ENCODE measurements at places on chromosomes 4 and X.

- no peak for DNase-seq
Observed at GRCh38 chr4:141132709-141133145, 542 bp downstream of the RNF150 start.

GRCh38 chrX:41335198-41335957 lies 1.4 kb downstream of the DDX3X start:
- peak; percentile 45 for DNase-seq

DNA sequence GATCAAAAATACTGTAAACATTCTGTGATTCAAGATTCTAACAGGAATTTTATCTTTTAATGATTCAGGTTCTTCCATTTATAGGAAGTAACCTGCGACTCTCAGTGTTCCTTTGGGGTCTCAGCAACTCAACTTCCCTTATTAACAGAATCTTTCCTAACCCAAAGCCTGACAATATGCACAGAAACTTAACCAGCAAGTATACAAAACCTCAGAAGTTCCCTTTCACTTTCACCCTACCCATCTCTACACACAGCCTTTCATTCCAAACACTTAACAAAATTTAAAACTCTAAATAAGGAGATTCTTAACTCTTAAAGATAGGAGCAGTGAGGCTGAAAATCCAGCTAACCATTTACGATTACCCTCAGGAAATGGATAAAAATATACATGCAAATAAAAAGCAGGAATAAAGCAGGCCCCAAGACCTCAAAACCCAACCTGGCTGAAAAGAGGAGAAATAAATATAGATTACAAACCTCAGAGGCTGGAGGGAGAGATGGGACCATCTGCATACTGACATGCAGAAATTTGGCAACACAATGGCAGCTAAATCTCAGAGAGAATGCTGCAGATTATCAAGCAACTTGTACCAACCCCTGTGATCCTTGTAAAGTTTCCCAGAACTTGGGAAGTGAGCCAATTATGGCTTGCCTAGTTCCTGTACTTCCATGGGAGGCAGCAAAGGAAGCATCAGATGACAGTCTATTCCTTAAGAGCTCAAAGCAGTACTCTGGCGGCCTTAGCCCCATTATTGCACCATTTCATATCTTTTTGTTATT lies 101.0 kb downstream of the ATP11C start:
- DNase-seq, result peak; percentile 30

- no peak for DNase-seq
Observed at GRCh38 chr4:137502339-137503129, 29.8 kb downstream of the PCDH18 start.

- DNase-seq, result no peak
Observed at GRCh38 chrX:11336201-11336600, 43.0 kb downstream of the AMELX start.

- DNase-seq, result no peak
Observed at GRCh38 chr4:31054295-31054694, 334.1 kb downstream of the PCDH7 start.

DNA sequence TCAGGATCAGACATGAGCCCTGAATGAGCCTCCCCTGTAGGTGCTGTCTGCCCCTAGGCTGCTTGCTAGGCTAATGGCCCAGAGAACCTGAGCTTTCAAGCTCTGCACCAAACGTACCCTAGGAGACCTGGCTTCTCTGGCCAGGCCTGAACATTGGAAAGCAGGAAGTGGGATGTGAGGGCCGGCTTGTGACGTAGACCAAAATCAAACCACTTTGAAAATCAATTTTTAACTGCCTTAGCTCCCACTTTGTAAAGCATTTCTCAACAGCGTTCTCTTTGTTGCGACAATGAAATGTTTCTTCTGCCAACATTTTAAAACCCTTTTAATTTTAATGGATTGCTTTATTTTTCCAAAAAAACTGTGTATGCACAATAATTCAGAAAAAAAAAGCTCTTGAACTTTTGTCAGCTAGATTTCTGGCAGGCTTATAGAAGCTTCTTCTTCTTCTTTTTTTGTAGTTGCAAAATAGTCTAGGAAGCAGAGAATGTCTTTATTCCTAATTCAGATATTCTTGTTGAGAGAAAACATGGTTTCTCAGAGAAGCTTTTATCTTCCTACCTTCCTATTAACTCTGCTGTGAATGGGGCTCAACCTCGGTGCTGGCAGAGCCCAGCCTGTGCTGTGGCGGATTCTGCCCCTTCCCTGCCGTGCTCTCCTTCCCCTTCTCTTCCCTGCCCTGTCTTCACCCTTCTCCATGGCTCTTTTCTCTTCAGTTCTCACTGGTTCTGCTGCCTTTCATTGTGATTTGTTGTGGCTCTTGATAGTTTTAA lies 145.2 kb upstream of the SFRP2 start:
- no peak for DNase-seq

GRCh38 chrX:119168104-119168503 lies 40.5 kb upstream of the KIAA1210 start:
- DNase-seq, result no peak

DNA sequence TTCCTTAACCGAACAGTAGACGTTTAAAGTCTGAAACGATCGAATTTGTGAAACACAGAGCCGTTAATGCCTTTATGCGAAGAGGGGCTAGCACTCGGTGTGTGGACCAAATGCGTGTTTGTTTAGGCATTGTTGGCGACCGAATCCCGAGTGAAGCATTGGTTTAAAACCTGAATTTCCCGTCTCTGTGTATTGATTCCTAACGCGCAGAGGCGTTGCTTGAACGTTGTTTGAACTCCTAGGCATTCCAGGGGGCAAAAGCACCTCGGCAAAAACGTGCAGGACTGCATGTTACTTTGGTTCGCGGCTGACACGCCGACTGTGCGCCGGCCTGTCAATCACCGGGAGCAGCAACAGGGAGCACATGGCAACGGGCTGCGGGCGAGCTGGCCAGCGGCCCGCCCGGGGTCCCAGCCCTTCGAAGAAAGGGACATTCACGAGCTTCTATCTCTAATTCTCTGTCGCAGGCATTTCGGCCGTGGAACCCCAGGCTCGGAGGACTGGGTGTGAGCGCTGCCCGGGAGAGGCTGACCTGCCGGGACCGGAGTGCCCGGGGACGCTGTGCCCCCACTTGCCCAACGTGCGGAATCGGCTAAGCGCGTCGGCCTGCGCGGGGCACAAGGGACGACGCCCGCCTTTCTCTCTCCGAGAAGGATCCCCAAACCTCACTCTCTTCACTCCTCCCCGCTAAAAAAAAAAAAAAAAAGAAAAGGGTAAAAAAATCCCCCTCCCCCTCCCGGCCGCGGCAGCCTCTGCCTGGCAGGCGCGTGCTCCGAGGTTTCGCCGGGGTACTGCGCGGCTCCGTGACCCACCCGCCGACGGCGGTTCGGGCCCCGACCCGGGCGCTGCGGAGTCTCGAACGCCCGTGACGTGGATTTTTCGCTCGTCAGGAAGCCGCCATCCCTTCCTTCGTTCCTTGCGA lies 810 bp downstream of the SPRY1 start:
- DNase-seq, result peak; percentile 86

DNA sequence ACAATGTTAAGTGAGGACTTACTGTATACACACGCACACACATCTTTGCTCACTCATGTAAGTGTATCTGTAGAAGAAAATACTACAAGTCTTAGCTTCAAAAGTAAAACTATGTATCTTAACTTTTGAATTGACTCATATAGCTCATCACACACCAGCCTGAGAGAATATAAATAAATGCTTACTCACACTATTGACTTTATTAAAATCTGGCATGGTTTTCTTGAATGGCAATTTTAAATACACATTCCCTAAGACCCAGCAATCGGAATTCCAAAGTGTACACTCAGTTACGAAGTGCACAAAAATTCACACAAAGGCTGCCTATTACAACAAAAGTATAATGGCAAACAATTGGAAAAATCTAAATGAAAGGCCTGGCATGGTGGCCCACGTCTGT lies 2.0 kb downstream of the ERCC6L start:
- no peak for DNase-seq

- DNase-seq, result no peak
Observed at GRCh38 chrX:153061732-153062131, 5.5 kb downstream of the PNMA3 start.

GRCh38 chr4:129176864-129177263 lies 80.9 kb downstream of the C4orf33 start:
- DNase-seq, result no peak

DNA sequence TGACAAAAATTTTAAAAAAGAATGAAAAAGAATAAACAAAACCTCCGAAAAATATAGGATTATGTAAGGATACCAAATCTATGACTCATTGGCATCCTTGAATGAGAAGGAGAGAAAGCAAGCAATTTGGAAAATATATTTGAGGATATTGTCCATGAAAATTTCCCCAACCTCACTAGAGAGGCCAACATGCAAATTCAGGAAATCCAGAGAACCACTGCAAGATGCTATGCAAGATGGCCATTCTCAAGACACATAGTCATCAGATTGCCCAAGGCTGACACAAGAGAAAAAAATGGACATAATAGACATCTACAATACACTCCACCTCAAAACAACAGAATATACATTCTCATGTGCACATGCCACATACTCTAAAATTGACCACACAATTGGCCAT lies 135.9 kb upstream of the SPANXB1 start:
- no peak for DNase-seq

DNA sequence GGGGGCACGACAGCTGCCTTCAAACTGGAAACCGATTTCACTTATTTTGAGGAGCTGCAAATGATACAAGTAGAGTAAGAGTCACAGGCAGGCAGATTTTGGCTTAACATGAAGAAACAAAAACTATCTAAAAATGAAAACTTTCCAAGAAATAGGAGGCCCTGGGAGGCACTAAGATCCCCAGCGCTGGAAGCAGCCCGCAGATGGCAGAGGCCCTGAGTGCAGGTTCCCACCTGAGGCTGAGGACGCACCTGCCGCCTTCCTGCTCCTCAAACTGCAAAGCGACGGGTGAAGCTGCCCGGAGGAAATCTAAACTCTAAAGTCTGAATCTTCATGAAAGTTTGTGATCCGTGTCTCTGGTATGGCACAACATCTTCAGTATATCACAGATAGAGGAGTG lies 138.7 kb downstream of the AFAP1 start:
- DNase-seq, result no peak

DNA sequence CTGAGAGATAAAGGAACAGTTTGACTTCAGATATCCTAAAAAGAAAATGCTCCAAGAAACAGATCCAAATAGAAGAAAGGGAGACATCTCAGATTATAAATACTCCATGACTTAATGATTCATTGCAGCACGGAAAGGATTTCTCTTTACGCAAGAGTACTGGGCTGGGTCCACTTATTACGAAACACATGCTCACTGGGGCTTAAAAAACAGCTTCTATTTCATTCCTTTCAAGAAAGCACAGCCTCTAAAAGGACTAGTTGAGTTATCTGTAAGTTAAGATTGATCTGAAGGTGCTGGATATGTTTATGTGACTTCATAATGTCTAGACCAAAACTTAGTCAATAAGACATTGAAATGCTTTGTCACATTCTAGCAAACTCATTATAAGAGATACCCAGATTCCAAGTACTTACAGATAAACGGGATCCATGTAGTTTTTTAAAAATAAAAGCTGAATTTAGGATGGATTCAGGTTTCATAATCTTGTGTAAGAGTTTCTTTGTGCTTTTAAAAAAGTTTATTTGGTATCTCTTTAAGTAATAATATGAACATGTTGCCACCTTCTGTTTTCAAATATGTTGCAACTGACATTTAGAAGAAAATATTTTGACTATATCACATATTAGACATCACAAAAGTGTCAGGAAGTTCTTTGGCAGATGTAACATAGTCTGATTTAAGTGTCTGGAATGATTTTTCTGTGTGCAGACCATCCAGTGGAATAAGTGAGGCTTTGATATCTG lies 109.5 kb upstream of the MYOZ2 start:
- peak; percentile 83 for DNase-seq

GRCh38 chrX:153539171-153539978 lies 21.9 kb downstream of the ATP2B3 start:
- peak; percentile 68 for DNase-seq

- peak; percentile 92 for DNase-seq
Observed at GRCh38 chrX:40153345-40154249, 55.8 kb upstream of the BCOR start.

GRCh38 chr4:4918067-4918466 lies 58.6 kb downstream of the MSX1 start:
- DNase-seq, result no peak

DNA sequence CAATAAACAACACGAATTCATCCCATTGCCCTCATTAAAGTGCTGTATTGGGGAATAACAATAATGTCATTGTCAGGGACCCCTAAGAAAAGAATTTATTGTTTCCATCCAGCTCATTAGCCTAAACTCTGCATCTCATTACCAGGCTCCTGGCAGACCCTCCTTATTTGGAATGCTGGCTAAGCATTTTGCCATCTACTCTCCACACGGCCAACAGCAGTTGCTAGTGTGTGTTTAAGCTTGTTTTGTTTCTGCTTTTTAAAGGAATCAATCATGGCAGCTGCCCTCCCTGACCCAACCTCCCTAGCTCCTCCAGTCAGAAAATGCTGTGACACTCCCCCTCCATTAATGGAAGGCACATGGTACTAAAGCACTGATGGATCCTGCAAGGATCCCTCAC lies 43.5 kb downstream of the GATB start:
- no peak for DNase-seq

- DNase-seq, result peak; percentile 75
Observed at GRCh38 chrX:154486396-154487207, at the start of gene UBL4A. TSS of gene UBL4A (minus strand) at chrX:154486615. CDS start at chrX:154486584, 31 bp downstream.

- DNase-seq, result no peak
Observed at GRCh38 chr4:152927737-152928136, 8.4 kb upstream of the FHDC1 start.

DNA sequence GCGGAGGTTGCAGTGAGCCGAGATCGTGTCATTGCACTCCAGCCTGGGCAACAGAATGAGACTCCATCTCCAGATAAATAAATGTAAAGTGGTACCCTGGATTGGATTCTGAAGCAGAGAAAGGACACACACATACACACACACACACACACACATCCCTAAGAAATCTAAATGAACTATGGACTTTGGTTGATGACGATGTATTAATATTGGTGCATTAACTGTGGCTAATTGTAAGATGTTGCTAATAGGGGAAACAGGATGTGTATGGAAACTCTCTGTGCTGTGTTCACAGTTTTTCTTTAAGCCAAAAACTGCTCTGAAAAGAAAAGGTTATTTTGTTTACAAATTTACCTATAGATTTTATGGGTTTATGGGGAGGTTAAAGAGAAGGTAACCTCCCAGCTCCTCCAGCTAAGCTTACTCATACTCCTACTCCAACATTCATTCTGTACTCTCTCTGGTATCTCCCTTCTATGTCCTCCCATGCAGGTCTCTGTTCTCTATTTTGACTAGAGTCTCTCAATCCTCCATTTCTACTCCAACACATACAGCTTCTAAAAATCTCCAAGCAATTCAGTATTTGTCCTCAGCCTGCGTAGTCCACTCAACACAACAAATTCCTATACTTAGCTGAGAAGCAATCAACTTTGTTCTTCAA lies 46.5 kb upstream of the RELL1 start:
- DNase-seq, result no peak

All from NB4 (cell line).